HuH-7.5 (cell line): ENCODE measurements at places on chromosomes 6 and 20.

DNA sequence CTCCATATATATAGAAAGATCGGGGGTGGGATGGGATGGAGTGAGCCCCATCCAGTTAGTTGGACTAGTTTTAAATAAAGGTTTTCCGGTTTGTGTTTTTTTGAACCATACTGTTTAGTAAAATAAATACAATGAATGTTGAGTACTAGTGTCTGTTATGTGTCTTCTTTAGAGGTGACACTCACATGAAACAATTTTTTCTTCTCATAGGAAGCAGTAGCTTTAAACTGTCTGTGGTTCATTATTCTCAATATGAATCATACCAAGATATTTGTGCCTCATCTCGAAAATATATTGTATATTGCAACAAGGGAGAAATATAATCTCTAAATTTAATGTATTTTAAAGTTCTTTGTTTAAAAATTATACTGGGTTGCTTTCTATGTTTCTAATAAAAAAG is 33.4 kb downstream of the HSF2 start:
- DNase-seq, result no peak

DNA sequence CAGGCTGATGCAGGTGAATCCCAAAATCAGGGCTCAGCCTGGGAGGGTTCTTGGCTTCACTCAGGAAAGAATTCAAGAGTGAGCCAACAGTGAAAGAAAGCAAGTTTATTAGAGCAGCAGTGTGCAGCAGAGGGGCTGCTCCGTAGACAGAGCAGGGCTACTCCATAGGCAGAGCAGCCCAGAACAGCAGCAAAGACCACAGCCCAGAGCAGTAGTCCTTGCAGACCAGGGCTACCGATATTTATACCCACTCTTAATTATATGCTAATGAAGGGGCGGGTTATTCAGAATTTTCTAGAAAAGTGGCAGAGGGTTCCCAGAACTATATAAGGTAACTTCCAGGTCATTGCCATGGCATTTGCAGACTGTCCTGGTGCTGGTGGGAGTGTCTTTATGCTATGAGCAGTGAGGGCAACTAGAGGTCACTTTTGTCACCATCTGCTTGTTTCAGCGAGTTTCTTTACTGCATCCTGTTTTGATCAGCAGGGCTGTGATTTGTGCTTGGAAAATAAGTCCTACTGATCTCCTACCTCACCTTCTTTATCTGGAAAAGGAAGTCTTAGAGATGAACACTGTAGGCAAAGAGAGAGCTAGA is 39.8 kb upstream of the PTPN1 start:
- no peak for DNase-seq

- no peak for DNase-seq
These were observed 151.5 kb downstream of the EYA4 start for GRCh38 chr6:133392641-133393040.

DNA sequence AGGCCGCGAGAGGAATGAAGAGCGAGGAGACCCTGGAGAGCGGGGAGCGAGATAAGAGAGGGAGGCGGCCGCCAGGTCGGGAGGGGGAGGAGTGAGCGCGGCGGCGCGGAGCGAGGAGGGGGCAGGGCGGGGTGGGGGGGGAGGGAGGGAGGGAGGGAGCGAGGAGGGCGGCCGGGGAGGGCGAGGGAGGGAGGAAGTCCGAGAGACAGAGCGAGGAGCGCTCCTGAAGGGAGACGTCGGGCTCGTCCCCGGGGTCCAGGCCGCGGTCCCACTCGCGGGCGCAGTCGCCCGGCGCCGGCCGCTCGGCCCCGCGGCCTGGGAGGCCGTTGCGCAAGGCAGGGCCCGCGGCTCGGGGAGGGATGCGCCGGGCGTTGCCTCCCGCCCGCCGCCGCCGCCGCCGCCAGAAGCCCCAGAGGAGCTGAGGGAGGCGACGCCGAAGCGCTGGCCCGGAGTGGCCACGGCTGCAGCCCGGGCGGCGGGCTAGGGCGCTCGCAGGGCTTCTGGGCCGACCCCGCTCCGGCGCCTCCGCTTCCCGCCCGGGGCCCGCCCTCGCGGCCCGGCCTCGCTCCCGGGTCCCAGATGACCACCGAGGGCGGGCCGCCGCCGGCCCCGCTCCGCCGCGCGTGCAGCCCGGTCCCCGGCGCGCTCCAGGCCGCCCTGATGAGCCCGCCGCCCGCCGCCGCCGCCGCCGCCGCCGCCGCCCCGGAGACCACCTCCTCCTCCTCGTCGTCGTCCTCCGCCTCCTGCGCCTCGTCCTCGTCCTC is at the start of gene FOXF2:
FOXF2 (plus strand) TSS at position 208 of the 764 bp plus-strand sequence; CDS start at position 580, 372 bp downstream.
- DNase-seq, result no peak

- DNase-seq, result no peak
These were observed 780 bp upstream of the KIAA0319 start for GRCh38 chr6:24646771-24647170.

DNA sequence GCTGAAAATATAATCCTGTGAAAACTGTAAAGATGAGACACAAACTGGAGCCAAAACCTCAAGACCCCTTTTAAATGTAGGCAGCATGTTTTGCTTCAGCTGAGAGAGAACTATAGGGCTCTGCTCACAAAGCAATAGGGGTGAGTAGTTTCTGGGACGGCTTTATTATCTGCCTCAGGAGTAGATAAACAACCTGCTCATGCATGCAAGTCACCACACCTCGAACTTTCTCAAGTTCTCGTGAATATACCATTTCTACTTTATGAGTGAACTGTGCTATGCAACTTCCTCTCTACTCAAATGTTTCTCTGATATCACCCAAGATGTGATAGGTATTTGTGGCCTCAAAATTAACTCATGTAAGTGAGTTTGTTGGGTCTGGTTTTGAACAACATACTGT is 7.5 kb upstream of the OOEP start:
- DNase-seq, result no peak

- DNase-seq, result no peak
These were observed 110.8 kb downstream of the MYLK4 start for GRCh38 chr6:2639896-2640295.

DNA sequence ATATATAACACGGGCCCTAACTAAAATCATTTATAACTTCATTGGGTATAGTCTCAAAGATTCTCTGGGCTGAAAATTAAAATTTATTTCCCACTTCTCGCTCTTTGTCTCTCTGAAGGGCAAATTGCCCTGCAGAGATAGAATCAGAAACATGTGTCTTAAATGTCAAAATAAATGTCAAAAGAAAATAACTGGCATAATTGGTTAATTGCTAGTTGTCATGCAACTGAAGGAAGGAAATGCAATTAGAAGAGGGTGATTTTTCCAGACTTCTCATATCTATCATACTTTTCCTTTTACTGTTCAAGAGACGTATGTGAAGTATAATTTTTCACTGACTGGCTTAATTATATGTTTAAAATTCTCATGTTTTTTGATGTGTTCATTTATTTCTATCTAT is 80.3 kb upstream of the HMGCLL1 start:
- DNase-seq, result no peak

- no peak for DNase-seq
These were observed 152.8 kb upstream of the SLC35B3 start for GRCh38 chr6:8588176-8588575.

GRCh38 chr6:158739673-158740072 is 79.5 kb downstream of the EZR start:
- DNase-seq, result no peak

GRCh38 chr6:6729971-6730370 is 141.5 kb downstream of the LY86 start:
- DNase-seq, result no peak
